ENCODE measurements at places on chromosomes 2 and 18.

DNA sequence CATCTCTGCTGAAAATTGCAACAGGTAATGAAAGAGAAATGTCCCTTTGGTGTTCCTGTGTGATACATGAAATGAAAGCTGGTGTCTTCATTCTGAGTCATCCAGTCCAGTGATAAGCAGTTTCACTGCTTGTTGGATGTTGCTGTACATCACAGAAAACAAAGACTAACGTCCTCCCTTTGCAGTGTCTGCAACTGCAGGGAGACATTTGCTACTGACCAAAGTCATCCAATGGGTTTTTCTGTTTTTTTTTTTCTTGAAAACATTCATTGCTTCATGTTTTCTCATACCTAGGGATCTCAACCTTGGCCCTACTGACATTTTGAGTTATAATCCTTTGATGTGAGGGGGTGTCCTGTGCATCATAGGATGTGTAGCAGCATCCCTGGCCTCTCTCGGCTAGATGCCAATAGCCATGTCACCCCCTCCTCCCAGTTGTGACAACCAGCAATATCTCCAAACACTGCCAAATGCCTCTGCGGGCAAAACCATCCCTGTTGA is 63.6 kb upstream of the FZD5 start:
- DNase-seq: peak; percentile 16

- peak; percentile 46 for DNase-seq
These were observed 1.1 kb downstream of the HADHB start for GRCh38 chr2:26245810-26246209.

DNA sequence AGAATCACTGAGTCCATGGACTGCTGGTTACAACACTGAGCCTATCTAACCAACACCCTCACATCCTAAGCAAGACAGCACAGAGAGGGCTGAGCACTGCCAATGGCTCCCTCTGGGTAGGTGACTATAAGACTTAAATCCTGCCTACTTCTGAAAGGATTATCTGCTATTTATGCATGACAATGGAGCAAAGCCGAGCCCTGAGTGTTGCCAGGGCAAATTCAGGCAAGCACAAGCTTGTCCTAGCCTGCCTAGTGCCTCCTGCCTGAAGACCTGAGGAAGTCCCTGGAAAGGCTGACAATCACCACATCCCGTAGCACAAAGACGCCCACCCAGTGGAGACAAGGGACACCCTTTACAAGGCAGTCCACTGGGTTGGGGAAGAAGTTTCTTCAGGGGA is 129.7 kb downstream of the OSR1 start:
- DNase-seq: no peak

- peak; percentile 33 for DNase-seq
These were observed 218.1 kb upstream of the TNP1 start for GRCh38 chr2:217077831-217078407.

GRCh38 chr2:119407430-119408220 is 24.0 kb upstream of the TMEM37 start:
- DNase-seq: peak; percentile 72

DNA sequence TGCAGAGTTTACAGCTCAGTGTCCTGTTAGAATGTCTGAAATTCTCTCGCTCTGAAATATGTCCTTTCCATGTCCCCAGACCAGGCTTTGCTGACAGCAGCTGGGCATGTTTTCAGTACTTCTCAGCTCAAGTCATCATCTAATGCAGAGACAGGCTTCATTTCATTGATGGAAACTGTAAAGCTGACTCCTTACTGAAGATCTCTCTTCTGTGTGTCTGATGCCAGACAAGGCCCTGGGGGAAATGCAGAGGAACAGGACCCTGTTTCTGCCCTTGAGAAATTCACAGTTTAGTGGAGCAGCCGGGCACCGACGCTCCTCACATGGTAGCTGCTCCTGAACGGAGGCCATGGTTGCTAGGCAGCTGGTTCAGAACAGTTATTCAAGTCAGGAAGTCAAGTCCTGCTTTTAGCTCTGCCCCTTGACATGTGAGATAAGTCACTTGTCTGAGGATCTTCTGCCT is 24.6 kb upstream of the FZD7 start:
- no peak for DNase-seq

DNA sequence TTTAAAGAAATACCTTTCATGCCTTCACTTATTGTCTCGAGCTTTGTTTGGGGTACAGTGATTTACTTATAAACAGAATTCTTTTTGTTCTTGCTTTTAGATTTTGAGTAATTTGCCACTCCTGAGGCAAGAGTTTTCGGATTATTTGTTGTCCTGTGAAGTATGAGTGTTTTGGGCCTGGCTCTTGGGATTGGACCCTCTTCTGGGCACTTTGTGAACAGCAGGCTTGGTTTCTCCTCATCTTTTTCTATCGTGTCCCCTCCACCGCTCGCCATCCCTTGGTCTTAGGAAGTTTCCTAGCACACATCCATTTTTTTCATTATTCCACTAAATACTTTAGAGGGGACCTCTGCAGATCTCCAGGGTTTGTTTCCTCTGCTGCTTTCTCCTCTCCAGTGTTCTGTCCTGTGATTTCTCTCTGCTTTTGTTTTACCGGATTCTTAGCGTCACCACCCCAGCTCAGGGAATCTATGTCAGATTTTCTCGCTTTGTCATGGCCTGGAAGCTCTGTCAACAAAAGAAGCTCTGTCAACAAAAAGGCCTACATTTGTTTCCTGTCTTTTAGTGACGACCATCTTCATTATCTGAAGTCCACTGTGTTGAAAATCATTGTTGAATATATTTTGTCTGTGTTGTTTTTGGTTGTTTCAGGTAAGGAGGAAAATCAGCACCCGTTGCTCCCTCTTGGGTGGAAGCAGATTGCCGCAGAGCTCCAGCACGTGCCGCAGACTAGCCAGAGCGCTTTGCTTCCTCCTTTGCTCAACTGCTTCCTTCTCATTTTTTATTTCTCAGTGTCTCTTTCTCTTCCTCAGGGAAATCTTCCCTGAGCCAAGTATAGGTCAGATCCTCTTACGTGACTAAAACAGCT is 27.8 kb downstream of the ANKRD62 start:
- DNase-seq: no peak

- DNase-seq: no peak
These were observed 23.7 kb upstream of the SCYGR1 start for GRCh38 chr2:227411320-227411989.

GRCh38 chr2:72745679-72746368 is 80.0 kb downstream of the EXOC6B start:
- peak; percentile 66 for DNase-seq

DNA sequence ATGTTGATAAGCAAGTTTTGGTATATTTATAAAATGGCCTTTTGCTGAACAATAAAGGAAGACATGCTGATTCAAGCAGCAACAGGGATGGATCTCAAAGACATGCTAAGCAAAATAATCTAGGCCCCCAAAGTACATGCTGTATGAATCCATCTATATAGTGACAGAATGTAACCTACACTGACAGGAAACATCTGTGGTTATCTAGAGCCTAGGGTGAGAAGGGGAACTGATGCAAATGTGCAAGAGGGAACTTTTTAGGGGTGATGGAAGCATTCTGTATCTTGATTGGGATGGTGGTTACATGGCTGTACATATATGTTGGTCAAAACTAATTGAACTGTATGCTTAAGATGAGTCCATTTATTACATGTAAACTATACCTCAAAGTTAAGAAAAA is 24.2 kb downstream of the CNRIP1 start:
- DNase-seq: peak; percentile 35

DNA sequence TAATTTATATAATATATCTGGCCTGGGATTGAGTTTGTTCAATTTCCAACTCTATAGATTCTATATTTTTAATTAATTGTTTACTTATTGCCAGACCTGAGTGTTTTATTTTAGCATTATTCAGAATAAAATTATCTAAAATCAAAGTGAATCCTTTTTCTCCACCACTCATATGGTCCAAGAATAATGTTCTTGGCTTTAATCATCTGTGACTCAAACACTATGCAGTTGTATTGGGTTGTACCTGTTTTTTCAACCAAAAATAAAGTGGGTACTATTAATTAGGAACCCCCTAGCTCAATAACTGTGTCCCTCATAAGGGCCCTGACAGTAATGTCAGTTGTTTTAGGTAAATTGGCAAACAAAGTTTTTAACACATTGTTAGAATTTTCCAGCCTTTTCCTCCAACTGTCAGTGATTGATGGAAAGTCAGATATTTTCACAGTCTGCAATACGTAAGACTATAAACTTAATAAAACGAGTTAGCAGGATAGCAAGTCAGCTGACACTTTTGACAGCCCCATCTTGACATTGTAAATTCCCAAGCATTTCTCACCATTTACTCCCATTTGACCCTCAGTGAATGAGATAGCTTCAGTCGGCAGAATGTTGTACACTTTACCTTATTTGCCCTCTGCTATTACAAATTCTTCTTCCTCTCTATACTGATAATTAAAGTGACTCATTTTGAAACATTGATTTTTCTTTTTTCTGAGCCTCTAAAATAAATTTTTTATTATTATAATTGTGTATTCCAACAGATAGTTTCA is 587.4 kb downstream of the METTL4 start:
- DNase-seq: no peak

GRCh38 chr2:99648178-99648844 is 158.5 kb upstream of the REV1 start:
- no peak for DNase-seq

- DNase-seq: no peak
These were observed 292.5 kb upstream of the CNTNAP5 start for GRCh38 chr2:123732563-123732962.

- no peak for DNase-seq
These were observed 439.7 kb downstream of the RND3 start for GRCh38 chr2:150047620-150048222.

GRCh38 chr2:7325186-7325585 is 408.0 kb downstream of the RNF144A start:
- DNase-seq: no peak

DNA sequence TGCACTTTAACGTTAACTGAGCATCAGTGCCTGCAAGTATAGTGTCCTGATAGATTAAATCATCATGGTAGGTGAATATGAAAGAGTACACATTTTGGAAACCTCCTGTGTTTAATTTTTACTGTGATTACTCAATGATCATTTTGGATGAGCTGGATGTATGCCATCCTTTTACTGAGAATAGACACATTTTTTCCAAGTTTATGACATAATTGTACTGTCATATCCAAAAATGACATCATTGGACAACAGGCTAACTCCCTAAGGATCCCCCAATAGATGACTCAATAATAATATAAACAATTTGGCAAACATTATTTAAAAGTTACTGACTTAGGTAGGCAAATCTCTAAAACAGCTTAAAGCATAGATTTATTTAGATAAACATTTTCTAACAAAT is 410.8 kb upstream of the REG3G start:
- DNase-seq: no peak

DNA sequence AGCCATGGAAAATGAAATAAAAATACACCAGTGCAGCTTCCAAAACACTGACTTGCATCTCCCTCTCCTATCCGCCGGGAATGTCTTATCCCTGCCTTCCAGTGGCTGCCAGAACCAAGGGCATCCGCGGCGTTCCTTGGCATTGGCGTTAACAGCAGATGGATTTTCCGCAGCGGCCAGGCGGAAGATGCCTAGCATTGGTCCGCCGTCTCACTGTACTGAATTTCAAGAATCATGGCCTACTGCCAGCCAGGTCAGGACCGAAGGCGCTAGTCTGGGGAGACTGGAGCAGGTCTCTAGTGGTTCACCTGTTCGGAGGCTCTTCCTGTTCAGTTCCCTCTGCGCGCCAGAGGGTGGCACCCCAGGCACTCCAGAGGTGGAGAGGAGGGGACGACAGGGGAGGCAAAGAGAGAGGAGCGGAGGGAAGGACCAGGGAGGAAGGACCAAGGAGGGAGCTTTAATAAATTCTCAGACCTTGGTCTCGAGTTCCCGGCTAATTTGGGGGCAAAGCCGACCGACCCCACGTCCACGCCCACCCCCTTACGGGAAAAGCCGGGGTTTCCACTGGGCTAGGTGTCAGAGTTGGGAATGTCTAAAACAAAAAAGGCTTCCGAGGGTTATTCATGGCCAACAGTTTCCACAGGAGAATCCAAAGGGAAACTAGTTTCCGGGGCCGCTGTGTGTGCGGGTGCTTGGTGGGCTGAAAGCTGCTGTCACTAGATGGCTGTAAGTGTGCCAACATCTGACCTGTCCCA is 3.7 kb upstream of the BCL2L11 start:
- peak; percentile 89 for DNase-seq

DNA sequence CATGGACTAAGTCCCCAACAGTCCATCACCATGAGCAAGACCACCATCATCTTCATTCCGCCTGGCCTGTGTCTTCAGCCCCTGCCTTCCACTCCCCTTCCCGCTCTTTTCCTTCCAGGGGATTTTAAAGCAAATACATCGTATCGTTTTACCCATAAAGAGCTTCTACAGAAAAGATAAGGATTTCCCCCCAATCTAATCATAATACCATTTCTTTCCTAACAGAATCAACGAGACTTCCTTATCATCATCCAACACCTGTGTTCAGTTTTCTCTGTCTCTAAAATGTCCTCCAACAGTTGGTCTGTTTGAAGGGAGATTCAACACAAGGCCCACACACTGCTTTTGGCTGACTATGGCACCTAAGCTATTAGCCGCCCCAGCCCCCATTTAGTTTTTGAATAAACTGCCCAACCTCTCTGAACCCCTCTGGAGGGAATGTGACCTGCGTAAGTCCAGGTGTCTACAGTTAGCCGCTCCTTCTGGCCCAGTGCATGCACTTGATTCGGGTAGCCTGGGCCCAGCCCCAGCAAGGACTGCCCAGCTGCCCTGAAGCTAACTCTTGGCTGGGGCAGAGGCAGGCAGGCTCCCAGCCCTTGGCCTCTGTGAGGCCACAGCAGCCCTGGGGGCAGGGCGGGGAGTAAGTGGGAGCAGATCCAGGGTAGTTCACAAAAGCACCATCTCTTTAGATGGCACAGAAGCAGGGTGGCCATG is 25.3 kb upstream of the SEMA4C start:
- DNase-seq: peak; percentile 94

DNA sequence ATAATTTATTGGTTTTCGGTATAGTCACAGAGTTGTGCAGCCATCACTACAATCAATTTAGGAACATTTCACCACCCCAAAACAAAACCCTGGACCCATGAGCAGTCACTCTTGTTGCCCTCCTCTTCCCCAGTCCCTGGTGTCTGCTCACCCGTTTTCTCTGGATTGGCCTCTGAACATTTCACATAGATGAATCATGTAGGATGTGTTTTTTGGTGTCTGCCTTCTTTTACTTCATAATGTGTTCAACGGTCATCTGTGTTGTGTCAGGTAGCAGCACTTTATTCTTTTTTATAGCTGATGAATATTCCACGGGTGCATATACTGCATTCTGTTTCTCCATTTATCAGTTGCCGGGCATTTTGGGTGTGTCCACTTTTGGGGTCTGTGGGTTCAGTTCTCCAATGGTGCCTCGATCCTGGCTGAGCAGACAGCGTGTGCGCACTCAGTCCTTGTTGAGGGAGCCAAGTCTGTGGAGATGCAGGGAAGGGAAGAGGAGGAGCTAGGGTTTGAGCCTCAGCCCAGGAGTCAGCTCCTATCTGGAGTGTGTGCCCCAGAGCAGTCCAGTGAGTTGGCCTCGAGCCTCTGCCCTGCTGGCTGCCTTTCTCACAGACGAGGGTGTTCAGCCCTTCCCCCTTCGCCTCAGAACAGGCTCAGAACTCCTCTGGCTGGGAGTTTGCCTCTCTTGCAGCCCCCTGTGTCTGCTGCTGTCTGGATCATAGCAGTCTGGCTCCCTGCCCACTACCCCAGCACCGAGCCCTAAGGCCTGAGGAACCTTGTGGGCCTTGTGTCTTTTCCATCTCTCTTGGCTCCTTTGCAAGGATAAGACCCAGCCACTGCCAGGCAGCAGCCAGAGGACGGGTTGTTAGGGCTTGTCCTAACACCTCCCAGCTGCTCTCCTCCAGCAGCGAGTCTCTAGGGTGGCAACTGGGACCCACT is 18.0 kb downstream of the C2orf74 start:
- peak; percentile 37 for DNase-seq

- no peak for DNase-seq
These were observed 371.7 kb downstream of the TNS1 start for GRCh38 chr2:217631115-217631514.
